ENCODE measurements at places on chromosomes 11 and 22.

- peaks cover 28% of the 10 kb centered on the region for H3K27me3 ChIP-seq
- no peak for DNase-seq
- no peaks in the 10 kb centered on the region for H3K36me3 ChIP-seq
- H3K27ac ChIP-seq = no peak overlapping the region
- no peak overlapping the region for H3K4me3 ChIP-seq
Measured at GRCh38 chr11:70747285-70747684, 349.0 kb downstream of the CTTN start.

- peaks cover 2% of the 10 kb centered on the region for H3K36me3 ChIP-seq
- H3K4me1 ChIP-seq = peaks cover 11% of the 10 kb centered on the region
- no peak for DNase-seq
Measured at GRCh38 chr22:45639747-45640102, 31.9 kb upstream of the ATXN10 start.

DNA sequence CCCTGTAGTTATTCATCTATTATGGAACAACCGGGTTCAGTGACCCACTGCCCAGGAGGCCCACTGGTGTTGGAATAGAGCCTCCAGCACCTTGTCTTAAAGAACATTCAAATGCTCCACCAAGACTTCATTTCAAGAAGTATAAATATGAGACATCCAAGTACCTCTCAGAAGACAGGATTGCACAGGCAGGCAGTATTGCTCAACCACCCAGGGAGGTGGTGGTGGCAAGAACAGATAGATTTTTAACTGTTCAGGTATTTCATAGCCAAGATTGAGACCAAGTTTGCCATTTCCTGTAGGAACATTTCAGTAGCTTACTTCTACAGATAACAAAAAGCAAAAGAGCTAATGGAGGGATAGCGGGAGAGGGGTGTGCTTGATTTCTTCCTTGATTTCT lies 78.7 kb downstream of the COMMD9 start:
- DNase-seq = no peak
- H3K27me3 ChIP-seq = peaks cover 38% of the 10 kb centered on the region

GRCh38 chr11:119545978-119546915 lies 123.3 kb upstream of the THY1 start:
- H3K27ac ChIP-seq = no peak overlapping the region
- peaks cover 12% of the 10 kb centered on the region for H3K27me3 ChIP-seq
- no peak for DNase-seq
- H3K4me3 ChIP-seq = no peak overlapping the region
- peaks cover 3% of the 10 kb centered on the region for H3K36me3 ChIP-seq
- H3K4me1 ChIP-seq = no peaks in the 10 kb centered on the region

DNA sequence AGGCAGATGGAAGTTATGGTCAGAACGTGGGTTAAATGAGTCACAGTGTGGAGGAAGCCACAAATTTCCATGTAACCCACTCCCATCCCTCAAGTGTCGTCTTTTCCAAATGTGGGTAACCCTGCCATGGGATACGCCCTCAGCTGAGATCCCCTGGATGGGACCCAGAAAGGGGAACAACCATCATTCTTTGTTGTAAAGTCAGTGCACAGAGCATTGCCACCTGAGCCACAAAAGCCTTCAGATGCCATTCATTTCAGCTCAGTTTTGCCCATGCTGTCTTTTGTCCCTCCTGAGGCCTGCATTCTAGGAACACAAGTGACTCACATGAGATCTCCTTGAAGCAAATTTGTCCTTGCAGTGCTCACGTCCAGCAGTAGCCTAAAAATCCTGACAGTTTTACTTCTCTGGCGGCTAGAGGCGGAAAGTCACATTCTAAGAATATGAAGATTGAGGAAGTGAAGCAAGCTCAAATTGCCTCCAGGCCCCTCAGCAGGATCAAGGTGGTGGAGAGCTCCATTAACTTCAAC lies 30.6 kb downstream of the MMP13 start:
- no peaks in the 10 kb centered on the region for H3K36me3 ChIP-seq
- H3K27ac ChIP-seq = no peak overlapping the region
- no peak overlapping the region for H3K4me3 ChIP-seq

DNA sequence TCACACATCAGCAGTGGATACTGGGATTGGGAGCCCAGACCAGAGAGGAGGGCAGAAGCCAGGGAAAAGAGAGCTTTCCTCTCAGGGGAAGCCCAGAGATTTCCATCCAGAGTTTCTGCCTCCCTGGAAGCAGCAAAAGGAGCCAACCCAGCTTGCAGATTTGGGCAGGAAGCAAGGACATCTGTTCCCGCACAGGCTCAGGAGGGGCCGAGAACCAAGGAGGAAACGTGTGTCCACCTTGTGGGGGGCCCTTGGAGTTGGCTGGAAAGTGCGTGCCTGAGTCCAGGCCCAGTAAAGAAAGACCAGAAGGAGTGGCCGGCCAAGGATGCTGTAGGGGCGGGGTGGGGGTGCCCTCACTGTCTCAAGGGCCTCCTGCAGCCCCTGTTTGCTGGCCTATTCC lies 6.0 kb upstream of the NPTXR start:
- H3K27ac ChIP-seq = no peak overlapping the region
- no peak overlapping the region for H3K4me3 ChIP-seq
- DNase-seq = no peak
- peaks cover 7% of the 10 kb centered on the region for H3K4me1 ChIP-seq
- H3K27me3 ChIP-seq = peaks cover 17% of the 10 kb centered on the region

DNA sequence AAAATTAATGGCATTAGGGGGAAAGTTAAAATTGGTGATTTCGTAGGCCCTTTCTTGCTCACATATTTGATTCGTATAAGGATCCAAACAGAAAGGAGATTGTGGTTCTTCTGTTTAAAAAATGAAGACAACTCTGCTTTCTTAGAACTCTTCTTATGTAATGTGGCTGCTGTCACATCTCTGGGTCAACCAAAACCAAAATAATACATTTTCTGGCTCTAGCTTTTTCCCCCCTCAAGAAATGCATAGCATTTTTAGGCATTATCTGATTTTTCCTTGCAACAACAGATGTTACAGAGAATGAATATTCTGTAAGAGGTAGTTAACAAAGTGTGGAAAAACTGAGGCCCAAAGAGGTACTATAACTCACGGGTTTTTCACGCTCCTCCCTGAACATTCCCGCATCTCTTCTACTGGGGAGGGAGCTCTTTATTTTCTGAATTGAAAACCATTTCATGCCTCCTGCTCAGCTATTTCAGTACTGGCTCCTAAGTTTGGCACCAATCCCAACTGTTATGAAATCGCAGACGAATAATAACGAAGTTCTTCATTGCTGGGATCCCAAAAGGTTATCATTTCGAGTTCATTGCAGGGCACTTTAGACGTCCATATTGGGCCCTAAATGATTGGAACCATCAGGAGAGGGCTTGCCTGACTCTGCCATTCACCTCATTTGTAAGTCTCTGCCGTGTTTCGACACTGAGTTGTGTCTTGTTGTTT lies 17.1 kb downstream of the GRAP2 start:
- H3K27ac ChIP-seq = no peak overlapping the region
- peaks cover 78% of the 10 kb centered on the region for H3K4me1 ChIP-seq
- DNase-seq = no peak

DNA sequence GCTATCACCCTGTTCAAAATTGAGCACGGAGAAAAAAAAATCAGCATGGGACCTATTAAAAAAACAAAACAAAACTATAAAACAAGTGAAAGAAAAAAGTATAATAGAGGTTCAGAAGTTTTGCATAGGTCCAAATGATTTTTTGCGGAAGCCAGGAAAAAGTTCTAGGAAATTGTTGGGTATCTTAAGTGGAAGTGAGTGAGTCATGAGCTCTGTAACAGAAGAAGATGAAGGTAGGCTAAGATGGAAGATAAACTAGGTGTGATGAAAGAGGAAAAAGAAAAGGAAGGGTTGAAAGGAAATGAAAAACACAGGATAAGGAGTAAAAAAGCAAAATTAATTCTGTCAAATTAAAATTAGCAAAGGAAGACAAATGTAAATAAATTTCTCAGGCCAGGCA lies 27.8 kb downstream of the SDHD start:
- H3K36me3 ChIP-seq = peaks cover 5% of the 10 kb centered on the region
- no peaks in the 10 kb centered on the region for H3K27me3 ChIP-seq
- H3K4me1 ChIP-seq = peaks cover 3% of the 10 kb centered on the region
- H3K27ac ChIP-seq = peak overlapping the region; percentile 74

DNA sequence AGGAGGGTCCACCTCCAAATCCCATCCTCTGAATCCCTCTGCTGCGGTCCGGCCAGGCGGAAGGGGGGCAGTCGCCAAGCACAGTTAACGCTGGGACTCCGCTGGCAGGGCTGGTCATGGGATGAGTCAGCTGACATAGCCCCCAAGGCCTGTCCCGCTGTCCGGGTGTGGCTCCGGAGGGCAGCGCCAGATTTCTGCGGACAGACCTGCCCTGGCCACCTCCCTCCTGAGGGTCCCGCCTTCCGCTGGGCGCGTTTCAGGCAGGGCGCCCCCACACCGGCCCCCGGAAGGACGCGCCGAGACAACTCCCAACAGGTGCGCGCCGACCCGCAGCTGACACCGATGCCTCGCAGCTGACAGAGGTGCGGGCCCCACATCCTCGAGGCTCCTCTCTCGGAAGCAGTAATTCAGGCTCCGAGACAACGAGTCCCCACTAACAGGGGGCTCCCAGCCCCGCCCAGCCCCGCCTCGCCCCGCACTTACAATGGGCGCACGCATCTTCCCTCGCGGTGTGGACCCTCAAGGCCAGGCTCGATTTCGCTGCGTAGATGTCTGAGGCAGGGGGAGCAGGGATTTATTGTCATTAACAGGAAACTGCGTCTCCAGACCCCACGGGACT lies 607 bp downstream of the PLAAT3 start:
- no peak for DNase-seq
- H3K4me3 ChIP-seq = peak overlapping the region; percentile 92
- peak overlapping the region; percentile 85 for H3K27ac ChIP-seq
- H3K27me3 ChIP-seq = no peaks in the 10 kb centered on the region
- peaks cover 19% of the 10 kb centered on the region for H3K4me1 ChIP-seq
- H3K36me3 ChIP-seq = no peaks in the 10 kb centered on the region

DNA sequence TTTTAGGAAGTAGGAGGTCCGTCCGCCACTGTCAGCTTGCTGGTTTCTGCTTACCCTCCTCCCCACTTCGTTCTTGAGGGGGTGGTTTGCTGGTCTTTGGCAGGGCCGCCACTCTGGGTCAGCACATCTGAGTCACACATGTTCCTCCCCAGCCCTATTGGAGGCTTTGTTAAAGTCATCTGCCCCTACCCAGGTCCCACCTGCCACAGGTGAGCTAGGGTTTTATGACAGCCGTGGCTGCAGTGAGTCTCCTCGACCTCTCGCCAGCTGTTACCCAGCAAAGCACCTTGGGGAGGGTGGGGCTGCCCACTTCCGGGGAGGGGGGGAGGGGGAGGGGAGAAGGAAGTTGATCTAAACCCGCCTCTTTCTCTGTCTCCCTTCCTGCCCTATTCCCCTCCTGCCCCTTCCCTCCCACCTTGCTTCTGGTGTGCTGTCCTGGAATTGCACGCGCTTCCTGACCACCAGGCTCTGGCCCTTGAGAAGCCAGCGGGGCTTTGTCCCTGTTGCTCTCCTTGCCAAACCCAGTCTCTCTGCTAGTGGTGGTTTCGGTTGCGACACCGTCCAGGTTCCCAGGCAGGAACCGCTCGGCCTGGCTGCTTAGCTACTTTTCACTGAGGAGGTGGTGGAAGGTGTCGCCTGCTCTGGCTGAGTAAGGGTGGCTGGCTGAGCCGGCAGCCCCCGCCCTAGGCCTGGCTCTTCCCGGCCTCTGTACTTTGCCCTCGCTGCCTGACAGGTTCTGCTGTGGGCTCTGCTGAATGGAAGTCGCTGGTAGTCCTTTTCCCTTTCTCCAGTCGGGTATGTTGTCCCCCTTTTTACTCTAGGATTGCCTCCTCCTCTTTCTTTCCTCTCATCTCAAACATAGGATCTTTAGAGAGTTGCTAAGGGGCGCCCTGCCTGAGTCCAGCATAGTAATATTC lies 28.5 kb downstream of the RCOR2 start:
- H3K4me3 ChIP-seq = peak overlapping the region; percentile 94
- H3K27ac ChIP-seq = peak overlapping the region; percentile 91
- H3K27me3 ChIP-seq = no peaks in the 10 kb centered on the region
- DNase-seq = peak; percentile 59

GRCh38 chr11:57903441-57904123 lies 120.1 kb upstream of the OR9Q1 start:
- no peak overlapping the region for H3K4me3 ChIP-seq
- DNase-seq = no peak
- no peaks in the 10 kb centered on the region for H3K36me3 ChIP-seq
- H3K4me1 ChIP-seq = peaks cover 2% of the 10 kb centered on the region
- no peak overlapping the region for H3K27ac ChIP-seq
- H3K27me3 ChIP-seq = peaks cover 37% of the 10 kb centered on the region

GRCh38 chr22:37369483-37369882 lies 57.8 kb downstream of the ELFN2 start:
- H3K27me3 ChIP-seq = peaks cover 5% of the 10 kb centered on the region
- no peak for DNase-seq
- no peak overlapping the region for H3K4me3 ChIP-seq
- no peaks in the 10 kb centered on the region for H3K36me3 ChIP-seq

- no peaks in the 10 kb centered on the region for H3K4me1 ChIP-seq
- H3K36me3 ChIP-seq = no peaks in the 10 kb centered on the region
- no peak overlapping the region for H3K4me3 ChIP-seq
- H3K27me3 ChIP-seq = no peaks in the 10 kb centered on the region
Measured at GRCh38 chr11:85132851-85133585, 494.1 kb downstream of the DLG2 start.

DNA sequence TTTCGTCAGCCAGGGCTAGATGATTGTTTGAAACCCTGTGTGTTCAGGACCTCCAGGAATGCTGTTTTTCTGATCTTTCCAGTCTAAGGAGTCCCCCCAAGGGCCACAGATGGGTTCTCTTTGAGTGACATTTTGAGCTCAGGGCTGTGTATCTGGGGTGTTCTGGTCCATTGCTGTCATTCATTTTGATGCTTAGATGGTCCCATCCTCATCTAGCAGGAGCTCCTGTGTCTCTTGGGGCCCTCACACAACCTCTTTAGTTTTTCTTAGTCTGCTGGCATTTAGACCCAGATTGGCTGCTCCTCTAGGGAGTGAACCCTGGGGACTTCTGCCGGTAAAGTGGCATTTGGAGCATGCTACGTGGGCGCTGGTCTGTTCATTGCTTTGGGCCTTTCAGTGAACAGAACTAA lies 39.1 kb downstream of the MED15 start:
- H3K27ac ChIP-seq = peak overlapping the region; percentile 82
- DNase-seq = no peak
- H3K4me1 ChIP-seq = peaks cover 49% of the 10 kb centered on the region
- peaks cover 7% of the 10 kb centered on the region for H3K36me3 ChIP-seq
- H3K4me3 ChIP-seq = no peak overlapping the region
